ENCODE measurements at places on chromosomes 16 and 17. TPM values are rescaled to one million over a fixed set of nuclear protein-coding genes. Genes with fewer than 3 reads are reported as not detected.

C16orf89 gene
- total RNA-seq: not detected

DNA sequence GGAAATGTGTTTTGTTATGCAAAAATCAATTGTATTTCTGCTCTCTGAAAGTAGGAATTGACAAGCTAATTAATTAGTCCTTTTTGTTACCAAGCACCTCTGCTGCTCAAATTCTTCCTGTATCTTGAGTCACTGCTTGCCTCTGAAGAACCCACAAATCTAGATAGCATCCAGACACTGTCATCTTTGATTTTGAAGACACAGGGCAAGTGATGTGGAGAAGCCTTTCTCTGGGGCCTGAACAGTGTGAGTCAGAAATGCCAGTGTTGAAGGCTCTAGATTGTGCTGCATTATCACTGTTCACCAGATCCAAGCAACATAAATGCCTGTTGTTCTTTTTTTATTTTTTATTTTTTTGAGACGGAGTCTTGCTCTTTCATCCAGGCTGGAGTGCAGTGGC, 10.9 kb upstream of the ST6GALNAC1 start:
- DNase-seq: no peak

DNA sequence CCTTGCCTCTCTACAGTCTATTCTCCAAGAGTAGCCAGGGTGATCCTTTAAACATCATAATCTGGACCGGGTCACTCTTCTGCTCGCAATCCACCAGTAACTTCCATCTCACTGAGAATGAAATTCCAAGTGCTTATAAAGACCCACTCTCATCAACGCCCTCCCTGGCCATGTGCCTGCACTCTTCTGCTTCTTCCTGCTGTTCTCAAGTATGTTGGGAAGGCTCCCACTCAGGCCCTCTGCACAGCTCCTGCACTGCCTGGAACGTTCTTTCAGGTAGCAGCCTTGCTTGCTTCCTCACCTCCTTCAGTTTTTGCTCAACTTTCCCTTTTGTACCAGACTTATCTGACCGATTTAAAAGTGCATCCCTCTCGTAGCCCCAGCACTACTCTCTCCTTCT, 44.4 kb downstream of the BRD7 start:
- no peak for DNase-seq

- no peak for DNase-seq
Measured at GRCh38 chr17:80573701-80574100, 29.1 kb downstream of the RPTOR start.

HOXB7 gene
- total RNA-seq: 24.9 TPM

DNA sequence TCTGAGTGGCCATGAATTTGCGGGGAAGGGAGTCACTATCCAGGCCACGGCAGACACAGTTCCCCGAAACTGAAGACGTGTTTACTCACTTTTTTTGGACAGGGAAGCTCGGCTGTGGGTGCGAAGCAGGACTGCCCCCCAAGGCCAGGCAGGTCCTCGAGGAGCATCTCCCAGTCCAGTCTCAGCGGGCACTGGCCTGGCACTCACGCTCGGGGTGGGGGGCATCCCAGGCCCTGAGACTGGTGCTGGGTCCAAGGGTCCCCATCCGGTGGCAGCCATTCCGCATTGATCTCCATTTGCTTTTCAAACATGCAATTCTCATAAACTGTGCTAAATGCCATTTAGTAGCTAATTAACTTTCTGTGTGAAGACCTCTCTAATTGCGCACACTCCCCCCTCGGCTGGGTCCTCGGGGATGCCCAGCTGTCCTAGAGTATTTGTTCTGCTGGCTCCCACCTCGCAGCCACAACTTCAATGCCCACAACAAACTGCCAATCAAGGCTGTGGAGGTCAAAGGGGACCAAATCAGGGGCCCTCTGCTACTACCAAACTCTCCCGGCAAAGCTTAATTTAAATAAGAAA, 50.2 kb downstream of the TBC1D16 start:
- no peak for DNase-seq

DNA sequence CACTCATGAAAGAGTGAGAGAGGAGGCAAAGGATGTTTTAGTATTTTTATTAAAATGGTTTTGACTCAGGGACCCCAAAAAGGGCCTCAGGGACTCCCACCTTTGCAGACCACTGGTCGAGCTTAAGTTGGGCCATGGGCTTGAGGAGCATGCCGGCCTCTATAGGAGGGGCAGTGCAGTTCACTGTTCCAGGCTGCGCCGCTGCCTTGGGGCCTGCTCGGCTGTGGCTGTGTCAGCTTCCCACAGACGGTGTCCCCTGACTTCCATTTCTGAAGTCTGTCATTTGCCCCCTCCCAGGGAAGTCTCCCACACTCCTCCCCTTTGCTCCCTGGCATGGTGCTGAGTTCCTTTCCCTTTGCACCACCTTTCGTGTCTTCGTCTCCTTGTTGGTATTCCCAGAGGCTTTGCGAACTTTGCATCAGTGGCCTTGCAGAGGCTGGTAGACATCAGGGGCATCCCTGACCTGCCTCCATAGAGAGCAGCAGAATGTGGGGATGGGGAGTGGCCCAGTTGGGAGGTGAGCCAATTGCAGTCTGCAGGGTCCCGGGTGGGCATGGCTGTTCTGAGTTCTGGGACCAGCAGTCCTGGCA, 17.1 kb downstream of the MPRIP start:
- no peak for DNase-seq

DNA sequence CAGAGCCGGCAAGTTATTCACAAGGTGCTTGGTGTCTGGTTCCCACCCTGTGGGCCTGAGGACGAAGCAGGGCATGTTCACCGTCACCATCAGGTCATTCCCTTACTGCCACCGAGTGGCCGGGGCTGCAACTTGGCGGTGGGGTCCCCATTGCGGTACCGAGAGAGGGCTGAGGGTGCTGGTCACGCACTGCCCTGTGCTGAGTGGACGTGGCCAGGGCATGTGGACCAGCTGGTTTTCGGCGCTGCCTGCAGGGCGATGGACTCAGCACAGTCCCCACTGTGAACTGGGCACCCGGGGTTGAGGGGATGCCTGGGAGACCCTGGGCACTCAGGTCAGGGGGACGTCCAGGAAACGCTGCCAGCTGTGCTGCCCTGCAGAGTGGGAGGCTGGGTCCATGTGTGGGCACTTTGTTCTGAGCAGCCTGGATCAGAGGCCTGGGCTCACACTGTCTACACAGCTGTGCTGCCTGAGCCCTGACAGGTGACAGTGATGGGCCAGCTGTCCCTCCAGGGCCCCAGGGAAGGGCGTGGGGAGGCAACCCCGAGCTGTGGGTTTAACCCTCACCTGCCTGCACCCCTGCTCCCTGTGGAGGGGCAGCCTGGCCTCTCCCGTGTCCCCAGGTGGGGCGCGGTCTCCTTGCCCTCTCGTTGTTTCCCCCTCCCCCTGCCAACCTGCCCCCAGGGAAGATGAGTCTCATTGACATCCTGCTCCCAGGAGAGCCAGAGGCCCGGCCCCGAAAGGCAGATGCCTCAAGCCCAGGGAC, 39.3 kb upstream of the GNG13 start:
- DNase-seq: no peak

GRCh38 chr16:50396761-50397535, 28.2 kb upstream of the BRD7 start:
- peak; percentile 88 for DNase-seq

DNA sequence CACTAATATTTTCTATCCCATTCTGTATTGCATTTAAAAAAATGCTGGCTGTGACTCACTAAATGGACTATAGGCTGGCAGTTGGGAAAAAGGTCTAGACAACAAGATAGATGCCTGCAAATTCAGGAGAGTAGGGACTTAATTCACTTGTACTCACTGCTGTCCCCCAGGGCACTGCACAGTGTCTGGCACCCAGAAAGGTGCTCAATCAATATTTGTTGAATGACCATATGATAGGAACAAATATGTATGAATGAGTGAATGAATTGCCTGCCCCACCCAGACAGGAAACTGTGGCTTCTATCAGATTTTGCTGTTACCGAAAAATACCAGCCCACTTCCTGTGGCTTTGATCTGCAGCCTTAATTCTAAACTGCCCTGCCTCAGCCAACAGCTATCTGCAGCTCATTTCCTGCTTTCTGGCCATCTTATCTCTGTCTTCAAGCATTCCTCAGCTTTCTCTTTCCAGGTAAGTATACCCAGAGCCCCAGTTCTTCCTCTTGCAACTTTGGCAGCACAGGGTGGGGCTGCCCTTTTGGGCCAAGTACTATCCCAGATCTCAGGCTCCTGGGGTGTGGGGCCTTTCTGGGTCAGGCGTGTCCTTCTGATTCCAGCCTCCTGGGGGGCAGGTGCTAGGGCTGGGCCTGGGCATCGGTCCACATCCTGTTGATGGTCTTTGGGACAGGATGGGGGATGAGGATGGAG, 15.3 kb upstream of the TNS4 start:
- DNase-seq: no peak

Measured in epithelial cell of proximal tubule (primary cell).